ENCODE measurements at places on chromosomes 5 and 9.
A peak's percentile ranks its signal among the peaks of the same experiment; 100 is the strongest.

GRCh38 chr5:2482778-2483177 is 268.7 kb downstream of the IRX2 start:
- H3K27me3 ChIP-seq: no peaks in the 10 kb centered on the region
- no peak overlapping the region for H3K27ac ChIP-seq
- H3K4me3 ChIP-seq: no peak overlapping the region
- H3K4me1 ChIP-seq: no peaks in the 10 kb centered on the region
- DNase-seq: no peak

DNA sequence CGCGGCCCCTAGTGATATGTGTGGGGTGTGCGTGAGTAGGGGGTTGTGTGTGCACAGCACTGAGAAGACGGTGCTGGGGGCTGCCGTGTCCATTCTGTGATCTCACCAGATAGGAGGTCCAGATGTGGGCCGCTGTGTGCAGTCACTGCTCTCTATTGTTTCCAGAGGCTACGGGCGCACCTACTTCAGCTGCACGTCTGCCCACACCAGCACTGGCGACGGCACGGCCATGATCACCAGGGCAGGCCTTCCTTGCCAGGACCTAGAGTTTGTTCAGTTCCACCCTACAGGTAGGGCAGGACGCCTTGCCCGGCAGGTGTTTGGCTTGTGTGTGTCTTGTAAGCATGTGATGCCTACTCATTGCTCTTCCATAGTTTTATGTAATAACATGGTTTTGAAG is 12.6 kb downstream of the SDHA start:
- no peak for DNase-seq
- no peak overlapping the region for H3K4me3 ChIP-seq
- H3K27me3 ChIP-seq: no peaks in the 10 kb centered on the region
- peaks cover 75% of the 10 kb centered on the region for H3K36me3 ChIP-seq
- peaks cover 10% of the 10 kb centered on the region for H3K4me1 ChIP-seq

- no peak overlapping the region for H3K27ac ChIP-seq
- H3K36me3 ChIP-seq: no peaks in the 10 kb centered on the region
- H3K4me3 ChIP-seq: no peak overlapping the region
- H3K4me1 ChIP-seq: peaks cover 42% of the 10 kb centered on the region
Observed at GRCh38 chr5:33336891-33337636, 103.7 kb upstream of the TARS1 start.

DNA sequence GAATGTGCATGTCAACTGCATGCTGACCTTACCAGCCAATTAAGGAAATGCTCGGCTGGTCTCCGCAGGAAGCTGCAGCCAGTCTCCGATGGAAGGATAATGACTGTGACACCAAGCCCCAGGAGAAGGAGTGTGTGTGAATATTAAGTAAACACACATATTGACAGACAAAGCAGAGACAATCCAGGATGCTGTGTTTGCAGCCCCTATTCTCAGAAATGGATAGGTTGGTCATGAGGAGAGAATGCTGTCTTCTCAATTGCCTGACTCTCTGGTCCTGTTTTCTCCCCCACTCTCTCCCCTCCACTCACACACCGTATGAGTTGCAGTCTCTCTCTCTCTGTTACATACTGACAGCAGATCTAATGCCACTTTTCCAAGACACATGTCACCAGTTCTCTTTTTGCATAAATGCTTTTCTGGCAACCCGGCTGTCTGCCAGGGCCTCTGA is 85.7 kb downstream of the EPB41L4A start:
- H3K27ac ChIP-seq: peak overlapping the region; percentile 61
- H3K4me1 ChIP-seq: peaks cover 48% of the 10 kb centered on the region
- no peaks in the 10 kb centered on the region for H3K27me3 ChIP-seq
- no peak for DNase-seq

GRCh38 chr5:5191906-5192305 is 51.8 kb downstream of the ADAMTS16 start:
- peaks cover 68% of the 10 kb centered on the region for H3K36me3 ChIP-seq
- DNase-seq: no peak
- H3K27ac ChIP-seq: no peak overlapping the region
- peaks cover 29% of the 10 kb centered on the region for H3K4me1 ChIP-seq
- H3K4me3 ChIP-seq: no peak overlapping the region

DNA sequence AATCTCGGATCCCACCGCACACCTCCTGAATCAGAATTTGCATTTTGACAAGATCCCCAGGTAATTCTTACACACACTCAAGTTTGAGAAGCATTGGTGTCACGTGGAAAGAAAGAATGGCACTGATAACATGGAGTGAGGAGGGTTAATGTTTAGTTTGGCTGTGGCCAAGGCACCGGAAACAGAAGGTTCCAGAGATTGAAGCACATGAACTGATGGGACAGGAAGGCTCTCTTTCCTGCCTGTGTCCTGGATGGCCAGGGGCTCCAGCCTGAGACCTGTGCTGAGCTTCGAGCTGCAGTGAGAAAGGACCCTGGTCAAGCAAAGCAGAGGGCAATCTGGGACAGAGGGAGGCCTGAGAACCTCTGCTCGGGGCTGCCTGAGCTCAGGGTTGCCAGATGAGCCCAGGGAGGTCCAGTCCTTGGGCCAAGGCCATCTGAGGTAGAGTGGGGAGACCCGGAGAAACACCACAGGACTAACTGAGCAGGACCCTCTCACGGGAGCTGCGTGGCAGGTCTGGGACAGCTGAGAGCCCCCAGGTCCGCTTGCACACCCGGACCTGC is 27.3 kb downstream of the AFAP1L1 start:
- H3K4me1 ChIP-seq: peaks cover 23% of the 10 kb centered on the region
- no peak overlapping the region for H3K4me3 ChIP-seq
- H3K27me3 ChIP-seq: no peaks in the 10 kb centered on the region
- no peaks in the 10 kb centered on the region for H3K36me3 ChIP-seq

Measured in WTC11 (cell line).